Colonic mucosa (tissue), 4 donors: ENCODE measurements at places on chromosomes 1 and 21. TPM values are rescaled to one million over a fixed set of nuclear protein-coding genes. Genes with fewer than 3 reads are reported as not detected.

Gene LMOD1
- 7.6 TPM for total RNA-seq

Gene CACNA1E
- total RNA-seq = 0.44 TPM

Gene REN
- not detected for total RNA-seq

Gene CAMK1G
- total RNA-seq = 0.21 TPM

Gene C8B
- not detected for total RNA-seq

Gene EPHA2
- 15.7 TPM for total RNA-seq

Gene CNTN2
- 0.20 TPM for total RNA-seq

Gene PLA2G2A
- 135 TPM for total RNA-seq

Gene ZNF670
- 2.6 TPM for total RNA-seq

Gene KLHDC9
- 7.1 TPM for total RNA-seq

Gene MNDA
- total RNA-seq = 4.1 TPM

Gene OR10Z1
- total RNA-seq = not detected

Gene KLHL21
- 9.4 TPM for total RNA-seq

Gene PRR9
- not detected for total RNA-seq

Gene CNKSR1
- total RNA-seq = 46.8 TPM

Gene CA6
- total RNA-seq = not detected

Gene CFHR3
- total RNA-seq = 0.15 TPM

Gene ACOT7
- 48.7 TPM for total RNA-seq

Gene KRTAP7-1
- total RNA-seq = not detected

Gene ELF3
- 1,162 TPM for total RNA-seq

Gene S100A9
- 34.9 TPM for total RNA-seq

Gene FLG2
- not detected for total RNA-seq

Gene GIPC2
- total RNA-seq = 35.4 TPM

Gene OR10T2
- not detected for total RNA-seq

Gene OR2T2
- total RNA-seq = not detected

Gene OR2T29
- total RNA-seq = not detected

Gene AMY1A
- not detected for total RNA-seq

Gene ZBTB21
- 15.1 TPM for total RNA-seq

Gene NPR1
- total RNA-seq = 2.3 TPM

Gene ANGPTL3
- 0.12 TPM for total RNA-seq

Gene FMO1
- not detected for total RNA-seq

Gene ARMH1
- total RNA-seq = 5.1 TPM

Gene TTC39A
- 148 TPM for total RNA-seq

Gene UQCRHL
- total RNA-seq = 2.4 TPM

Gene OXCT2
- 0.77 TPM for total RNA-seq

Gene ADORA3
- total RNA-seq = 1.2 TPM

Gene PTAFR
- total RNA-seq = 2.2 TPM

Gene F5
- total RNA-seq = 0.24 TPM

Gene CA14
- total RNA-seq = 0.22 TPM

Gene KRTAP19-1
- not detected for total RNA-seq

Gene FMO2
- total RNA-seq = 1.3 TPM

Gene TATDN3
- 8.6 TPM for total RNA-seq

Gene SLAMF1
- total RNA-seq = 0.69 TPM

Gene CBS
- total RNA-seq = 14.7 TPM

Gene RGS4
- total RNA-seq = 0.37 TPM

Gene CELA2B
- total RNA-seq = not detected

Gene TAS1R1
- total RNA-seq = not detected
